ENCODE measurements at places on chromosomes 4 and X.

- no peak for DNase-seq
Observed at GRCh38 chr4:336099-336892, 1.3 kb upstream of the ZNF141 start.

GRCh38 chr4:17055788-17056187, 157.3 kb upstream of the LDB2 start:
- DNase-seq = no peak

DNA sequence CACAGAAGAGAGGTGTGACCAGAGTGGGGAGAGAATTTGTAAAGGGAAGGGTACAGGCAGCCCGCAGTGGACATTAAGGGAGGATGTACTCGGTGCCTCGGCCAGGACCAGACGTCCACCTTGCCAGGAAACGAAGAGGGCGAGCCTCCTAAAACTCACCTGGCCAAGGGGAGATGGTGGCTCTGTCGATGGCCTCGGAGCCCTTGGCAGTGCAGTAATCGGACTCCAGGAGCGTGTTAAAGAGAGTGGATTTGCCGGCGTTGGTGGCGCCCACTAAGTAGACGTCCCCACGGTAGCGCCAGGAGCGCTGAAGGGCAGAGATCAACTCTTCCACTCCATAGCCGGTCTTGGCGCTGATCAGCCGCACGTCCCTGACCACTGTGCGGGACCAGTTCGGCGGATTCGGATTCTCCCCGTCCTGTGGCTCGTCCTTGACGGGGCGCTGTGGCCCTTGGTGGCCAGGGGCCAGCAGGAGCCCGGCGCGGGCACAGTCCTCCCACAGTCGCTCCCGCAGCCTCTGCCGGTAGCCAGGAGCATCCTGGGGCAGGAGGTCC, 1.0 kb downstream of the NOA1 start:
- DNase-seq = no peak

DNA sequence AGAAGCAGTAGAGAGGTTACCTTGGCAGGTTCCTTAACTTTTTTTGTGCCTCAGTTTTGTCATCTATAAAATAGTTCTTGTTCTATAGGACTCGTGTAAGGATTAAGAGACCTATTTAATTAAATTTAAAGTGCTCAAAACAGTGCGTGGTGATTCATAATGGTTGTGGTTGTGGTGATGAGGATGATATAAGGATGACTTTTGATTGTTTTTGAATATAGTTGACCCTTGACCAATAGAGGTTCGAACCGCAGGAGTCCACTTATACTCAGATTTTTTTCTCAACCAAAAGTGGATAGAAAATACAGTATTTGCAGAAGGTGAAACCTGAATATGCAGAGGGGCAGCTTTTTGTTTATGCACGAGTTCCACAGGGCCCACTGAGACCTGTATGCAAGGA, 14.6 kb downstream of the SMAD1 start:
- no peak for DNase-seq

DNA sequence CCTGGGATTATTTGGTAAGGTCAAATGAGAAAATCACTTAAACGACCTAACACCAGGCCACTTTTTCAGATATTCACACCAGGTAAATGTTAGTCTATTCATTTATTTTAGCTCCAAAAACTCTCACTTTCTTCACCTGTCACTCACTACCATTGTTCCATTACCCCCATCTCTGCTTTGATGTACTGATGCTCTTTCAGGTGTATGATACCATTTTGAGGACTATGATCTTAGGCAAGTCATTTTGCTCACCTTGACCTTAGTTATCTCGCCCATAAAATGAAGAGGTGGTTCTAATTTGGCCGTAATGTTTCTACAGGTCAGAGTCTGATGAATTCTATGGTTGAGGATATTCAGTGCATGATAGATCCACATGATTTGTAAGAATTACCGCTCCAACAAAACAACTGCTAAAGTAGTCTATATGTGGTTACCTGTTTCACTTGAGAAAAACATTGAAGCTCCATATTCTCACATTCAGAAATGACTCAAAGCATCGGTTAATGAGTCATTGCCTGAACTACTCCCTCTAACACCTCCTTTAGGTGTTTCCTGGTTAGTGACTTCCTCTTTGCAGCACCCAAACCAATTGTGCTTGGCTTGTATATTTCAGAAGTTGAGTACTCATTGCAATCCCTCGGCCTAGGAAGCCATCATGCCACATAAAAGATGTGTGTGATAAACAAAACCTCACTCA, 4.5 kb downstream of the DTHD1 start:
- no peak for DNase-seq

- DNase-seq = no peak
Observed at GRCh38 chr4:163482190-163482589, 8.6 kb upstream of the TKTL2 start.

DNA sequence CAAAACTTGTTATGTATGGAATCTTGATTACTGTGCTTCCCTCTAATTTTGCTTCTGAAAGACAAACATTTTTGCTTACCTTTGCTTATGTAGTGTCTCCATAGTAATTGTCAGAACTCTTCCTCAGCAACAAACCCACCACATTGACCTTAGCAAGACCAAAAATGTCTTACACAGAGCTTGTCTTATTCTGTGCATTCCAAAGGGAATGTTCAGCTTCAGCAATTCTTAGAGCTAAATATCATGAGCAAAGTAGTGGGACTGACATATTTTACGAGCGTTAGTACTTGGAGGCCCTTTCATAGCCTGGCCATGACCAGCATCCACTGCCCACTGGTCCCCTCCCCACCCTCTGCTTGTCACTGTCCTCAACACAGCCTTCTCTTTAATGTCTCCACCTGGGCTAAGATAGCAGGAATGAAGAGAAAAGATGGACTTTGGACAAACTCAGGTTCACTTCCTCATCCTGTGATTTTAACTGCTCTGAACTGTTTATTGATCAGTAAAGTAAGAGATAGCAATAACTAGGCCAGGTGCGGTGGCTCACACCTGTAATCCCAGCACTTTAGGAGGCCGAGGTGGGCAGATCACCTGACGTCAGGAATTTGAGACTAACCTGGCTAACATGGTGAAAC, 15.5 kb upstream of the SH3D19 start:
- no peak for DNase-seq

- DNase-seq = no peak
Observed at GRCh38 chr4:188082796-188083195, 26.6 kb downstream of the TRIML2 start.

GRCh38 chr4:1684506-1685234, 557 bp upstream of the FAM53A start:
- peak; percentile 91 for DNase-seq

- DNase-seq = no peak
Observed at GRCh38 chrX:23902419-23902818, 5.3 kb downstream of the APOO start.

- DNase-seq = no peak
Observed at GRCh38 chr4:86942185-86942666, 7.4 kb downstream of the AFF1 start.

GRCh38 chr4:177005674-177006230, 213.0 kb upstream of the VEGFC start:
- DNase-seq = no peak

Data from activated CD4-positive, alpha-beta T cell treated with anti-CD3 and anti-CD28 coated beads, Interleukin-2, amount 50 U/mL, for 24 hours (primary cell).